ENCODE measurements at places on chromosomes 6 and 20. TPM values are rescaled to one million over a fixed set of nuclear protein-coding genes. Genes with fewer than 3 reads are reported as not detected.
A peak's percentile ranks its signal among the peaks of the same experiment; 100 is the strongest.

Gene CDSN
- 0.08 TPM for total RNA-seq

Gene CDH26
- total RNA-seq, result 0.13 TPM

DNA sequence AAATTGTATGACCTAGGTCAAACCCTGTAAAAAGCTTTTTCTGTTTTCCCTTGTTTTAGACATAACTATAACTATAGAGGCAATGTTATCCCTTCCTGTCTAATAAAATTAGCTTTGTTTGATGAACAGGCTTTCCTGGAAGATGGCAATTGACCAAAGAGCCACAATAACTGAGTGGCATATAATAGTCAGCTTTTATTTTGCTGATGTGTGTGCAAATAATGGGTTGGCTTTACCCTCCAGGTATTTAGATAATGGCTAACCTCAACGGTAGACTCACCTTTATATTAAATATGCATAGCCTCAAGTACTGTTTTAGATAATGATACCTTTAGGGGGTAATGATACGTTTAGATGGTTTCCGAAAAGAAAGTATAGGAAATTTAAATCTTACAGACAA is 15.0 kb downstream of the TBXT start:
- DNase-seq, result no peak

Gene ZC2HC1B
- not detected for total RNA-seq

Gene AVP
- not detected for total RNA-seq

DNA sequence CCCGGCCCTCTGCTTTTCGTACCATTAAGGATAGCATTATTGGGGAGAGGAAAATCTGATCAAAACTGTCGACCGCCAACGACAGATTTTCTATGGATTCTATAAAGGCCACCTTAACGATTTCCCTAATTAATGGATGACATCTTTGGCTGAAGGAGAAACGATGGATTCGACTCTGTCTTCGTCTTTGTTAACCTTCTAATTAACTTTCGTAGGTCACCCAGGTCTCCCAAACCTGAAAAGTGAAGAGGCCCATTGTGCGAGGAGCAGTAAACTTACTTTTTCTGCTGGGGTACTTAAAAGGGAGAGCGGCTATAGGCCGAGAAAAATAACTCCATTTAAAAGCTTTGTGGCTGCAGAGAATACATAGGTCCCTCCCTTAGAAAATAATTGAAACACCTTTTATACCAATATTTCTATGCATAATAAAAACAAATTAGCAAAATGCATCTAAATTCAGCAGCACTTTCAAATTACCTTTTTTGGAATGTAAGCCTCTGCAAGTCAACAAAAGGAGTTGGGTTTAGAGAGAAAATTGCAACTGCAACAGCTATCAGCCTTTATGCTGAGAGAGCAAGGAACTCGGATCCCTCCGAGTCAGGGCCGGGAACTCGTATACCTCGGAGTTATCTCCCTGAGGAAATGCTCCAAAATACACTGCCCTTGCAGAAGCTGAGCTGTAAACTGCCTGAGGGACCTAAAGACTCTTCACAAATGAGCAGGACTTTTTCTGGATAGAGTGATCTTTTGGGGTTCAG is 31.4 kb upstream of the NR2E1 start:
- DNase-seq, result no peak

DNA sequence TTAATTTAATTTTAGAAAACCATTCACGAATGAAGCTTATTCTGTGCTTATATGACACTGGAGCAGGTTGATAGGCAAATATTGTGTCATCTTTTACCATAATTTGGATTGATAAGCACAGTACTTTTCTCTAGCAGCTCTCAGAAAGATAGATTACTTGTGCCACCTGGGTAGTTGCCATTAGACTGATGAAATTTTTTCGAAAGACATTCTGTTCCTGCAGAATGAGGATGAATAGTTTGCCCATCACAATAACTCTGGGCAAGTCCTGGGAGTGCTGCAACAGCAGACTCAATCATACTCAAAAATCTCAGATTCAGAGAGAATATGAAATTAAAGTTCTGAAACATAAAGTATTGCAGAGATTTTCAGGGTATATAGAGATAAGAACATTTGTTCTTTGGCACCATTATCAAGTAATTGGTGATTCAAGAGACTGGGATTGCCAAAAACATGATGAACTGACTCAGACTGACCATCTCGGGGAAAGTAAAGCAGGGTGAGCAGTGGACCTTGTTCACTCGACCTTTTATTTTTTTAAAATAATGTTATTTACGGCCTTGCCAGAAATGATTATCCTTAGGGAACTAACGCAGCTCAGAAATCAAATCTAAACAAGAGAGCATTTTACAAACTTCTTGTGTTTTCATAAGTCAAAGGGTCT is 65.8 kb upstream of the PTCHD4 start:
- DNase-seq, result no peak

Gene IL17F
- not detected for total RNA-seq

Gene PPP1R14C
- 0.08 TPM for total RNA-seq

Gene MUC21
- not detected for total RNA-seq

GRCh38 chr6:52984247-52984646 is 10.8 kb downstream of the GSTA4 start:
- peak; percentile 31 for DNase-seq

- no peak for DNase-seq
These were observed 243.6 kb downstream of the KHDRBS2 start for GRCh38 chr6:62042429-62042828.

- DNase-seq, result no peak
These were observed 71.3 kb upstream of the TOP1 start for GRCh38 chr20:40957265-40957760.

GRCh38 chr6:27333642-27334040 is 21.6 kb upstream of the POM121L2 start:
- no peak for DNase-seq

Gene HAO1
- not detected for total RNA-seq

Gene DLK2
- total RNA-seq, result 0.34 TPM

Gene ESR1
- not detected for total RNA-seq

DNA sequence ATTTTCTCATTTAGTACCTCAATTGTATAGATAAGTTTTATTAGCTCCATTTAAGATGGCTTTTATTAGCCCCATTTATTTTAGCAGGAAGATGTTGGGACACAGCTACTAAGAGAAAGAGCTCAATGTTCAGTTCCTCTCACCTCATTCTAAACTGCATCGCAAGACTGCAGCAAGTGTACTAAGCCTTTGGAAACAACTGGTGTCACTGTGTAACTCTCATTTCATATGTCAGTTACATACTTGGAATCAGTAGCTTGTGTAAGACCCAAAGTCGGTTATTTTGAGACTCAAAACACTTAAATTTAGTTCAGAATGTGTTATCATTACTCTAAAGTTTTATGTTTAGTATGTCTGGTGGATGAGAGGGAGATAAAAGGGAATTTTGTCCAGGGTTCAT is 482.9 kb downstream of the BMP2 start:
- no peak for DNase-seq

- no peak for DNase-seq
These were observed 68.1 kb downstream of the SLC22A23 start for GRCh38 chr6:3388786-3389185.

Gene PXMP4
- 14.5 TPM for total RNA-seq

DNA sequence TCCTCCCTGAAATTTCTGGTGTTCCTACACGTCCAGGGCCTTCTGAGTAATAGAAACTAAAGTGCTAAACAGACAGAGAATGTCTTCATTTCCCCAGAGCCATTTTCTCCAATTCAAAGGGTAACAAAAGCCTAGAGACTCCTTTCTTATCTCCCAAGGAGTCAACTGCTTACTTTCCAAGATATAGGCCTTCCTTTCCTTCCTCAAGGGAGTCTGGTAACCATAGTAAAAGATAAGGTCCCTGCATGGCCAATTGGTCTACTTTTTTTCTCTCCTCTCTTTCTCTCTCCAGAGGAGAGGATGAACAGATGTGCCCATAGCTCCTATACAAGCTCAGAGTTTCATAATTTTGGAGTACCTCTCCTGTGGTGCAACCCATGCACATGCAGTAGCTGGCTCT is 185.7 kb downstream of the ASCC3 start:
- DNase-seq, result no peak

GRCh38 chr6:15456422-15456821 is 206.4 kb downstream of the DTNBP1 start:
- DNase-seq, result no peak

Gene IRAK1BP1
- 0.28 TPM for total RNA-seq

Gene GGTLC1
- total RNA-seq, result not detected

DNA sequence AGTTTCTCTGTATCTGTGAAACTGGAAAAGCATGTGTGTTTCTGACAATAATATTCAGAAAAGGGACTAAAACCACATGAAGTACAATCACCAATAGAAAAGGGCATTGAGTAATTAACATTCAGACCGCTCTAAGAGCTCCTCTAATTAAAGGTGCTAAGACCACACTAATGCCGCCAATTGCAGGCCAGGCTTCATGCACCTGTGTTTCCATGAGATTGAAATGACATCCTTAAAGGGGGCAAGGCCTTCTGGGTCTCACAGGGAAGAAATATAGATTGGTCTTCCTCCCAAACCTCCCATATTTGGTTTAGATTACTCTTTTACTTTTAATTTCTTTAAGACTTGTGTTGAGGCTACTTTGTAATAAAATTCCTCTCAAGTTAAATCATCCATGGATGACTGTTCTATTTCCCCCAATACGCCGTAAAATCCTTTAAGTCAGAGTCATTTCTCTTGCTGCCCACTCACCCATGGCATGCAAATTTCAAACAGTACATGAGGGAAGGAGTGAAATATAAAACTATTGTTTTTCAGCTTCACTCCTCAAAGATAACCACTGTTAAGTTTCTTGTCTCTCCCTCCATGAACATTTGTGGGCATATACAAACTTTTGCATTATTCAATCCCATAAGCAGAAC is 110.6 kb downstream of the UBE3D start:
- no peak for DNase-seq

DNA sequence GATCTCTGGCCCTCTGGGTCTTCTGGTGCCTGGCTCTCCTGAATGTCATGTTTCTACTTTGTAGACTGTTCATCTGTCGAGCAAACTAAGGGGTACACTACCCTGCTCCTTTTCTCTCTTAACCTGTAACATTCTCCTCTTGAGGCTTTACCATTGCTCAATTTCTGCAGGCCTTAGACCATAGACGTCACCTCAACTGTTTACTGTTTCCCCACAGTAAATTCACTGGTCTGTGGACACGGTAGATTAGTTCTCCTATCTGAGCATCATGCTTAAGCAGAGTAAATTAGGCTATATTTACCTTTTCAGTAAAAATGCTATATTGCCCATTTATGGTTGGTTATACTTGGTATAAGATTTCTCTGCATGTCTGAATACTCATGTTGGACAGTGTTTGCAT is 40.5 kb downstream of the MCM8 start:
- no peak for DNase-seq

- DNase-seq, result no peak
These were observed 30.0 kb downstream of the DZANK1 start for GRCh38 chr20:18436847-18437246.

DNA sequence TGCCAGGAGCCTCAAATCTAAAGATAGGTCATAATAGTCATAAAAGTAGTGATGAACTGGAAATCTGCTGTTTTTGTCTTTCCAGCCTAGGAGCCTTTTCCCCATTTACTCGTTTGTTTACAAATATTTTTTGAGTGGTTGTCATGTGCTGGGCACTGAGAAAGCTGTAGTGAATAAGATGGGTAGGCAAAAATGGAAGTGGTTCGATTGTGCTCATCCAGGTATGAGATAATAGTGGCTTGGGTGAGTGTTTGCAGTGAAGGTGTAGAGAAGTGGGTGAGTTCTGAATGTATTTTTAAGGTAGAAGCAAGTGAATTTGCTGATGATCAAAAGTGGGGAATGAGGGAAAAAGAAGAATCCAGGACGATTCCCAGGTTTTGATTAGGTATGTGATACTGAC is 53.0 kb downstream of the CARMIL1 start:
- DNase-seq, result no peak

GRCh38 chr6:1645466-1646185 is 35.9 kb downstream of the FOXC1 start:
- DNase-seq, result no peak

GRCh38 chr6:73694711-73695411 is 1.1 kb upstream of the CD109 start:
- no peak for DNase-seq

Gene SFT2D1
- 69.3 TPM for total RNA-seq

Gene HLA-DQA2
- total RNA-seq, result not detected

GRCh38 chr20:59774921-59775686 is 158.3 kb downstream of the SYCP2 start:
- no peak for DNase-seq

DNA sequence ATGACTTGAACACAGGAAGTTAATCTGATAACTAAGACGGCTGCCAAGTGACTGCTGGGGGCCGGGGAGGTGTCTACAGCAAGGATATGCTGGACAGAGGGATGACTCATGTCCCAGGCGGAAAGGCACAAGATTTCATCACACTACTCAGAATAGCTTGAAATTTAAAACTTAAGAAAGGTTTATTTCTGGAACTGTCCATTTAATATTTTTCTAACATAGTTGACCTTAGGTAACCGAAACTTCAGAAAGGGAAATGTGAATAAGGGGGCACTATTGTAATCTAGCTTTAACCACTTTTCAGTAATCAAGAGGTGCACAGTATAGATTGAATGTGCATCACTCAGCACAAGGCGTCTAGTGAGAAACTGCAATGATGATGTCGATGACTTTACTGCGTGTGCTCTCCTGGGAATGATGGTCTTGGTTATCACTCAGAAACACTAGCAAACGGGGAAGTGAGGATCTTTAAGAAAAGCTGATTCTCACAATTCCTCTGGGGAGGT is 171.5 kb downstream of the QKI start:
- no peak for DNase-seq

Gene MACROD2
- total RNA-seq, result 2.2 TPM

Gene MYO6
- 28.8 TPM for total RNA-seq

Gene DTNBP1
- total RNA-seq, result 7.1 TPM

Gene KHDRBS2
- not detected for total RNA-seq

Gene GTPBP2
- 71.9 TPM for total RNA-seq

Gene STX7
- 20.9 TPM for total RNA-seq

Gene FAM83B
- total RNA-seq, result 9.4 TPM

- DNase-seq, result no peak
These were observed 43.0 kb upstream of the KCNK16 start for GRCh38 chr6:39365281-39366074.

DNA sequence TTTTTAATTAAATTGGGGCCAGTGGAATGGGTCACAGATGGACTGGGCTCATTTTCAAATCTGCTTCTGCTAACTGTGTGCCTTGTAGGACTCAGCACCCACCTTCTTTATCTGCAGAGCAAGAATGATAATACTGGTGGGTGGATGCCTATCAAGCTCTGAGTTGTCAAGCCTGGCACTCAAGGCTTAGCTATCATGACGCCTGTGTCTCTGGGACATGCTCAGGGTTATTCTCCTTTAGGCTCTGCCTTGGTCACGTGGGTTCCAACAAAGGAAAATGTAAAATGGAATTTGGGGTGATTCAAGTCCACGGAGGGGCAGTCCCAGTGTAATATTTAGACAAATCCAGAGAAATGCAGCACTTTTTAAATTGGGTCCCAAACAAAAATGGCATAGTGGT is 202.3 kb downstream of the TSHZ2 start:
- DNase-seq, result no peak

- no peak for DNase-seq
These were observed 24.3 kb upstream of the IER3 start for GRCh38 chr6:30768634-30769087.

- DNase-seq, result no peak
These were observed 205.4 kb downstream of the TPBG start for GRCh38 chr6:82569022-82569421.

- DNase-seq, result peak; percentile 93
These were observed 144.5 kb downstream of the CEBPB start for GRCh38 chr20:50335105-50335504.

Data from HT-29 (cell line).